Pulmonary artery endothelial cell (primary cell): ENCODE measurements at places on chromosomes 5 and 9.

- DNase-seq: peak; percentile 11
These were observed 548 bp downstream of the CEP120 start for GRCh38 chr5:123422433-123423277.

DNA sequence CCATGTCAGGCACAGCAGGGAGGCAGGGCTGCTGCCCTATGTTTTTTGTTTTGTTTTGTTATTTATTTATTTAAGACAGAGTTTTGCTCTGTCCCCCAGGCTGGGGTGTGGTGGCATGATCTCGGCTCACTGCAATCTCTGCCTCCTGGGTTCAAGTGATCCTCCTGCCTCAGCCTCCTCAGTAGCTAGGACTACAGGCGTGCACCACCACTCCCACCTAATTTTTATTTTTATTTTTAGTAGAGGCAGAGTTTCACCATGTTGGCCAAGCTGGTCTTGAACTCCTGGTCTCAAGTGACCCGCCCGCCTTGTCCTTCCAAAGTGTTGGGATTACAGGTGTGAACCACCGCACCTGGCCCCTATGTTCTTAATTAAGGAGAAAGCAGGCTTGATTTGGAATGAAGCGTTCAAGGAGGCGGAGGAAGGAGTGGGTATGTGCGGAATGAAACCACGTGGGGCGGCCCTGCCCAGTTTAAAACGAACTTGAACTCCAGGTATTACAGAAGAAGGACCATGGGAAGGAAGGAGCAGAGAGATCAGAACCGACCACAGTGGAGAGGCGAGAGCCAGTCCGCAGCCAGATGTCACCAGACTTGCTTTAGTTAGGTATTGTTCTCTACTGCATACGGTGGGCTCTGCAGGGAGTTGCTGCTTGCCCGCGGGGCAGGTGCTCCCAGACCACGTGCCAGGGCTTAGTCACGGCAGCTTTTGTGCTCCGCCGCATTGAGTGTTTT, 34.9 kb upstream of the EPB41L4B start:
- no peak for DNase-seq

GRCh38 chr9:21995666-21996398, 1.2 kb downstream of the CDKN2B-AS1 start:
- DNase-seq: no peak

- DNase-seq: no peak
These were observed 30.1 kb downstream of the GSN start for GRCh38 chr9:121298016-121298538.

- DNase-seq: no peak
These were observed 69.7 kb downstream of the ZSWIM6 start for GRCh38 chr5:61401726-61402125.

GRCh38 chr5:159095866-159096242, 3.9 kb downstream of the EBF1 start:
- DNase-seq: no peak

- DNase-seq: no peak
These were observed 167.9 kb upstream of the BRINP1 start for GRCh38 chr9:119537138-119537537.
